ENCODE measurements at places on chromosomes 4 and X.

GRCh38 chr4:122873821-122874593, 47.4 kb downstream of the FGF2 start:
- DNase-seq: no peak

DNA sequence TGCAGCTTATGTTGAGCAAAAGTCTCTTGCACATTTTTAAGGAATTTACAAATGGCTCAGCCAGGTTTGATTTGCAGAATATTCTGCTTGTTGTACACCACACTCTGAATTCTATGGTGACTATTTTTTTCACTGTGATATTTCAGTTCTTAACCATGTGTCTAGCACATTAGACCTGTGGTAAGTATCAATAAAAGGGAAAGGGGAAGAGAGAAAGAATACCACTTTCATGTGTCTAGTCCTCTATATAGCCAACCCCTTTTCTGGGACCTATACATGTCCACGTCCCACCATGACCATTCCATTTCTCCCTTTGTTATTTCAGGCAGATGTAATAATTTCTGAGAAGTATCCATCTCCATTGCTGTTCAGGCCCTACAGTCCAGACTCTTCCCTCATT, 121.3 kb upstream of the PNPLA4 start:
- no peak for DNase-seq

DNA sequence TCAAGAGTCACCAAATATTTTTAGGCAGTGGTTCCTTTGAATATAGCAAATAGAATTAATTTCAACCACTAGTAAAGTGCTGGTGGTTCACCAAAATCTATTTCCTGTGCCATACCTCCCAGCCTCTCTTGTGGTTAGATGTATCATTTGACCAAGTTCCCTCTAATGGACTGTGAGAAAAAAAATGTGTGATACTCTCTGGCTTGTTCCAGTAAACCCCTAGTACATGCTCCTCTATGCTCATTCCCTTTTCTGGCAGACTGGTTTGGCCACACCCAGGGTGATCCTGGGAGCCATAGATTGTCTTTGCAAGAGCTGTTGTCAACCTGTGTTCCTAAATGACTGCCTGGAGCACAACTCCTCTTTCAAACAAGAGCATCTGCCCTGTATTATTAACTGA, 109.5 kb downstream of the FRAS1 start:
- DNase-seq: no peak

DNA sequence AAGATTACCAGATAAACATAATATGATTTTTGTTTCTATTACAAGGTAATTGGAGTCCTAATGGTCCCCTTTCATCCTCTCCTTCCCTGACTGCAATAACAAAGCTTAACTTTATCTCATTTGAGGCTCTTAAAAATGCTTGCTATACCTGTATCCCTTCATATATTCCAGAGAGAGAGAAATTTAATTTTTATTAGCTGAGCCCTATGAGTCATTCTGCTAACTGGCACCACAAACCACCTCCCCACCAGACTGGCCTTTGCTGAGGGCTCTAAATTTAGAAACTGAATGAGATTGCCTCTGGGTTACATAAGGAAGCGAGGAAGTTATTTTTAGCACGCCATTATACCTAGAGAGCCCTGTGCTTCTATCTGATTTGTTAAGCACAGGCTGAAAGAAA, 27.4 kb downstream of the CBLL2 start:
- DNase-seq: no peak

GRCh38 chr4:150152766-150153165, 74.5 kb downstream of the DCLK2 start:
- no peak for DNase-seq

- DNase-seq: no peak
These were observed 135.2 kb upstream of the HPGD start for GRCh38 chr4:174657472-174657871.

GRCh38 chrX:78614264-78614663, 44.9 kb downstream of the RTL3 start:
- DNase-seq: no peak

DNA sequence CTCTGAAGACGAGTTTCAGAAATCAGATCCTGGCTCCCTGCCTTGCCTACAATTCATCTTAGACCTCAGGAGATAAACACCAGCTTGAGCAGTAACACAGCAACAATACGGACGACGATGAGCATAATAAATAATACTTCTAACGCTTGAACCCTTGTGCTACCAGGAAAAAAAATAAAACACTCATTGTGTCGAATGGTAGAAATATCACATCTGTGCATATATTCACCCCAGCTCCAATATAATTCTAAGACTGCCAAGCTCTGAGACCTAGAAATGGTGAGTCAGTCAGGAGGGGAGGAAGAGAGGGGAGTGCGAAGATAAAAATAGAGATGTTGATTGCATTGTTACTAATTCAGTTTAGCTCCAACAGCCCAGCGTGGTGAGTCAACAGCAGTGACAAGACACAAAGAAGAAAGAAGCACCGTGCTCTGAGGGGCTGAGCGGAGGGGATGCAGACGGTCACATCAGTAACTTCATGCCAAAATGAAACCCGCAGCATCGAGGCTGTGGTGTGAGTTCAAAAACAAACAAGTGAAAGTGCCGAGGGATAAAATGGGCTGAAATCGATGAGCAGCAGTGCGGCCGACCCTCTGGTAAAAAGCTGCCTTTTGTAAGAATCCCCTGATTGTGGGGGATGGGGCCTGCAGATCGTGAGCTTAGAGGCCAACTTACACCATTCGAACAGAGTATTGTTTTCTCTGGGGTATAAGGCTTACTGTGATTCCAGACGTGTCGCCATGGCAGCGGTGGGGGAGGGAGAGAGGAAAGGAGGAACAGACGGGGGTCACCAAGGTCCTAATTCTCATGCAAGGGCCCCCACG, 150.4 kb downstream of the MGST2 start:
- no peak for DNase-seq

DNA sequence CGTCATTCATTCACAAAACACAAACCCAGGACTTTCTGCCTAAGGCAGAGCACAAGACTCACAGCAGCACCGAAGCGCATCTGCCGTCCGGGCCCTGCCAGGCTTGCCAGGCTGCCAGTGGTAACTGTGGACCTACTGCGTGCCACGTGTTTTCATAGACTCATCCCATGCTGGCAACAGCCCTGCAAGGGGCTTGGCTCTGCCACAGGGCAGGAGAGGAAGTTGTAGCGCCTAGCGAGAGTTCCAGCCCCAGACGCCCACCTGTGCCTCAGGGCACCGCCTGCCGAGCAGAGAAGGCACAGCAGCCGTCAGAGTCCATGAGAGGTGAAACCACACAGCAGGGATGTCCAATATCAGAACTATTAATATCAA, 18.9 kb upstream of the MRFAP1 start:
- DNase-seq: no peak

DNA sequence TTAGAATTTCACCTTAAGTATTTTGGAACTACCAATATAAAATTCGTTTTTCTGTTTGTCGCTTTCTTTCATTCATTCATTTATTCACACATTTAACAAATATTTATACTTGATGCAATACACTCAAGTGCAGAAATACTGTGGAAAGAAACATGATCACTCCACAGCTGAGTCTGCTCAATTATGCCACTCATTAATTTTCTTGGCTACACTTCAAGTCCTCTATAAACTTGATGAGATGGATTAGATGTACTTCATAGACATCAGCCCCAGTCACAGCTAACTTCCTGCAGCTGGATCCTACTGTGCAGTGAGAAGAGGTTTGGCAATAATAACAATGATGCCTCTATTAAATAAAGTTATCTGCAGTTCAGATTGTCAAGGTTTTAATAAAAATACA, 208.1 kb downstream of the PDGFC start:
- DNase-seq: no peak

DNA sequence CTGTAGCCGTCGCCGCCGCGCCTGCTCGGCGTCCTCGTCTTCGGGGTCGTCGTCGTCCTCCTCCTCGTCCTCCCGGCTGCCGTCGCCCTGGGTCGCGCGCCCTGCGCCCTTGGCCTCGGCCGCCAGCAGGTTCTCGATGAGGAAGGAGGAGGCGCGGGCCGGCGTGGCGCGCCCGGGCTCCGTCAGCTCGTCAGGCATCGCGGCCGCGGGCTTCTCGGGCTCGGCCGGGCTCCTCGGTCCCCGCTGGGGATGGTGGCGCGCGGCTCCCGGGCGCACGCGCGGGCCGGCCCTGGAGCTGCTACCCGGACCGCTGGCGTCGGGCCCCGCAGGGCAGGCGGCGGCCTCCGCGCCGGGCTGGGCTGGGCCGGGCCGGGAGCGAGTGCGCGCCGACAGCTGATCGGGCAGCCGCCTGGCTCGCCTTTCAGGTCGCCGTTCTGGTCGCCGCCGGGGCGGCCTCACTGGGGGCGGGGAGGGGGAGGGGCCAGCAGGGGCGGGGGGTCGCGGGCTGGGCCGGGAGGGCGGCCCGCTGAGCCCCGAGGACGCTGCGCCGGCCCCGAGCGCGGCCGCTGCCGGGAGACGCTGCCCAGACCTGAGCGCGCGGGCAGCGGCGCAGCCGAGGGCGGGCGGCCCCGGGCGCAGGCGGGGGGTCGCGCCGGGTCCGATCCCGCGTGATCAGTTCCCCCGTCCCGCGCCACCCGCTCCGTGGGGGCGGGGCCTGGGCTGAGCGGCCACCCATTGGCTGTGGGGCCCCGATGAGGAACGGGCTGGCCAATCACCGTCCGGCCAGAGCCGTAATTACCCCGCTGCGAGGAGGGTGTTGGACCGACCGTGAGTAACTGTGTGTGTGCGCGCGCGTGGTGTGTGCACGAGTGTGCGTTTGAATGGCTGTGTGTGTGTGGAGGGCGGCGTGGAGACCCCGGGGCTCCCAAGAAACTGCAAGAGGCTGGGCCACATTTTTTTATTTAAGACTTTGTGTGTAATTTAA, at the start of gene HMX1:
Gene HMX1 (minus strand): TSS at position 423 of the 985 bp plus-strand sequence. CDS start 225 bp downstream, at position 198.
- DNase-seq: no peak

GRCh38 chr4:75995727-75996126, 5.0 kb upstream of the SDAD1 start:
- no peak for DNase-seq

DNA sequence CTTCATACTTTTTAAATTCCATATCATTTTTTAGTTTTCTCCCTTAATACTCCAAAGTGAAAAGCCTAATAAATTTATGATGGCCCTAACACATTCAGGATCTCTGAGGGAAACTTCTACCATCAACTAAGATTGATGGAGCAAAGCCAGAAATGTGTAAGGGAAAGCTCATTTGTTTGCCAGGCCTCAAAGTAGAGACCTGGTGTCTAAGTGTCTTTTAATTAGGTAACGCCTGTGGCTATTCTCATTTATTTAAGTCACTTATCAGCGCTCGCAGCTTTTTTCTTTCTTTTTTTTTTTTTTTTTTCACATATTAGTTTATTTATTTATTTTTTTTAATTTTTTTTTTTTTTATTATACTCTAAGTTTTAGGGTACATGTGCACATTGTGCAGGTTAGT, 242.4 kb downstream of the TMA16 start:
- no peak for DNase-seq

- no peak for DNase-seq
These were observed 34.1 kb downstream of the HTRA3 start for GRCh38 chr4:8303485-8304281.

DNA sequence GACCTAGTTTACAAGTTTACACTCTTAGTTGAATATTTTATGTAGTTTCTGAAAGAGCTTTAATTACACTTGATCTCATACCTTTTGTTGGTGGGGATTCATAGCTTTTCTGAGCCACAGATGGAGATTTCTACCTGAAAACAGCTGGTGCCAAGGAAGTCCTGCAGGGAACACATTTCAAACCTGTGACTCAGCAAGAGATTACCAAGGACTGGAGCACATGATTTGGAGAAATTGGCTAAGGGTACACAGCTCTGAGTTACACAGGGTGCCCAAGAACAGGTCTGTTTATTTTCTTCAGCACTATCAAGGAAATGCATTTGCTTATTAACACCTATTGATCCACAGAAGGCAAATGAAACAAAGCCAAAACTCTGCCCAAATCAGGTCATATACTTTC, 691.5 kb downstream of the KCTD8 start:
- no peak for DNase-seq

- DNase-seq: peak; percentile 33
These were observed at the start of gene AFF2 for GRCh38 chrX:148500423-148501385. TSS of gene AFF2 (plus strand) at chrX:148500617. CDS start at chrX:148501098, 481 bp downstream.

DNA sequence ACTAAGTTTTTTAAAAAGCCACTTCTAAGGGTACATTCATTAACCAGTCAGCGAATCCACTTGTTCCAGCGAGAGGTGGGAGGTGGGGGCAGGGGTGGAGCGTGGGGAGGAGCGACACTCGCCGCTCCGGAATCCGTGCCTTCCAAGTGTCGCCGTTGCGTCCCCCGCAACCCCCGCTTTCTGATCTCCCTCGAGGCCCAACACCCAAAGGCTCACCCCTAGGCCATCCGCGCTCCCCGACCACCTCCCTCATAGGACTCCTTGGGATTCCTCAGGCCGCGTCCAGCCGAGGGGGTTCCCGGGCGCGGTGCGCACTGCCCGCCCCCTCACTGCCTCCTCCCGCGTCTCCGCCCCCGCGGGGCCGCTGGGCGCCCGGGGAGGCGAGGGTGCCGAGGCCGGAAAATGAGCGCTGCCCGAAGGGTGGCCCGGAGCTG, 108.1 kb upstream of the STOX2 start:
- DNase-seq: no peak

GRCh38 chrX:129663171-129663570, 8.4 kb upstream of the APLN start:
- DNase-seq: no peak

- no peak for DNase-seq
These were observed 42.9 kb upstream of the TMPRSS11B start for GRCh38 chr4:68288393-68288740.

- DNase-seq: no peak
These were observed 1700.6 kb upstream of the TENM3 start for GRCh38 chr4:180542445-180543100.

DNA sequence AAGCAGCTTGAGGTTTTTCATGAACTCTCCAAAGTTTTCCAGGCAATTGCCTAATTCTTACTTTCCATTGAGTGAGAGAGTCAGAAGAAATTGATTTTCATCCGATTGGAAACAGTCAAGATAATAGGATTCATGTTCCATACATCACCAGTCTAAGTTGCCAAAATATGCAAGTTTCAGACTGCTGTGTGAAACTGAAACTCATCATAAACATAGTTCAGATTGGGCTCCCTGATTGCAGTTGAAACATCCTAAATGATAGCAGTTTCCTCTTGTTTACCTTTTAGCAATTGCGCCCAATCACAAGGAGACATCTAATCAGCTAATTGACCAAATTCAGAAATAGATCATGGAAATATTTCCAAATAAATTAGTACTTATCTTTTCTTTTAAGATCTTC, 56.8 kb downstream of the SPANXN4 start:
- DNase-seq: no peak

DNA sequence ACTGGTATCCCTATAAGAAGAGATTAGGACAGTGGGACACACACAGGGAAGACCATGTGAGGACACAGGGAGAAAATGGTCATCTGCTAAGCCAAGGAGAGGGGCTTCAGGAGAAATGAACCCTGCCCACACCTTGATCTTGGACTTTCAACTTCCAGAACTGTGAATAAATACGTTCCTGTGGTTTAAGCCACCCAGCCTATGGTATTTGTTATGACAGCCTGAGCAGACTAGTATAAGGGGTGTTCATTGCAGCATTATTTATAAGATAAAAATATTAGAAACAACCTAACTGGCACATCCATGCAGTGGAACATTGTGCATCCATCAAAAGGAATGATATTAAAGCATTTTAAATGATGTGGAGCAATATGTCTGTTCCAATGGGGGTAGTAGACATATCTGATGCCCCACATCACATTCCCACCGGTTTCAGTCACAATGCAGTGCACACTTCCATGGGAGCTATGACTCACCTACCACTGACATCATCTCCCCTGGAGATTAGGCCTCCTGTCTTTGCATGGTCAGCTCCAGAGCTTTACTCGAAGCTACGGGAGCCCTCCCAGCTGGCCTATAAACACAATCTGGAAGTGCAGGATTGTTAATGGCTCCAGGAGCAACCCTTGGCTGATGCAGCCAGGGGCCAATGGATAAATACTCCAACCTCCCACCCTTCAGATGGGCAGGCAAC, 38.9 kb upstream of the MAMLD1 start:
- DNase-seq: no peak

- no peak for DNase-seq
These were observed 47.9 kb upstream of the GRID2 start for GRCh38 chr4:92255920-92256244.

Measured in activated T-cell treated with anti-CD3 and anti-CD28 coated beads for 4 hours (primary cell).